ENCODE measurements at places on chromosomes 12 and 14.

- no peak for DNase-seq
These were observed 2.1 kb downstream of the SLC39A2 start for GRCh38 chr14:21001218-21001617.

DNA sequence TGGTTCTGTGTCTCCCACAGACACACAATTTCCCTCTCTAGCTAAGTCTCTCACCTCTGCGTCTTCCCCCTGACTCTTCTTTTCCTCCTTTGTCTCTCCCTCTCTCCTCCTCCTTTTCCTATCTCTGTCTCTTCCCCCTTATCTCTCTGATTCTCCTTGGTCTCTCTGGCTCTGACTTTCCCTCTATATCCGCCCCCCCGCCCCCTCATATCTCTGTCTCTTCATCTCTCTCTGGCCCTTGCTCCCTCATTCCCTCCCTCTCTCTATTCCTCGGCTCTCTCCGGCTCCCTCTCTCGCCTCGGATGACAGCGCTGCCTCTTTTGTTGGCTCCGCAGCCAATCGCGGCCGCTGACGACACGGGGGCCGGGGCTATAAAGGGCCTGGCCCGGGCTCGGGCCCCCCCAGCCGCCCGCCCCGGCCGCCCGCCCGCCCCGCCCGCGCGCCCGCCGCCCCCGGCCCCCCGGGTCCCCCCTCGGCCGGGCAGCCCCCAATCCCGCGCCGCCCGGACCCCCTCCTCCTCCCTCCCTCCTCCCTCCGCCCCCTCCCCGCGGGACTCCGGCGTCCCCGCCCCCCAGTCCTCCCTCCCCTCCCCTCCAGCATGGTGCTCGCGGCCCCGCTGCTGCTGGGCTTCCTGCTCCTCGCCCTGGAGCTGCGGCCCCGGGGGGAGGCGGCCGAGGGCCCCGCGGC, at the start of gene GDF11:
Gene GDF11, plus strand, starts transcription at position 404 of the 687 bp plus-strand sequence. Its CDS starts 195 bp downstream, at position 599.
- peak; percentile 91 for DNase-seq

DNA sequence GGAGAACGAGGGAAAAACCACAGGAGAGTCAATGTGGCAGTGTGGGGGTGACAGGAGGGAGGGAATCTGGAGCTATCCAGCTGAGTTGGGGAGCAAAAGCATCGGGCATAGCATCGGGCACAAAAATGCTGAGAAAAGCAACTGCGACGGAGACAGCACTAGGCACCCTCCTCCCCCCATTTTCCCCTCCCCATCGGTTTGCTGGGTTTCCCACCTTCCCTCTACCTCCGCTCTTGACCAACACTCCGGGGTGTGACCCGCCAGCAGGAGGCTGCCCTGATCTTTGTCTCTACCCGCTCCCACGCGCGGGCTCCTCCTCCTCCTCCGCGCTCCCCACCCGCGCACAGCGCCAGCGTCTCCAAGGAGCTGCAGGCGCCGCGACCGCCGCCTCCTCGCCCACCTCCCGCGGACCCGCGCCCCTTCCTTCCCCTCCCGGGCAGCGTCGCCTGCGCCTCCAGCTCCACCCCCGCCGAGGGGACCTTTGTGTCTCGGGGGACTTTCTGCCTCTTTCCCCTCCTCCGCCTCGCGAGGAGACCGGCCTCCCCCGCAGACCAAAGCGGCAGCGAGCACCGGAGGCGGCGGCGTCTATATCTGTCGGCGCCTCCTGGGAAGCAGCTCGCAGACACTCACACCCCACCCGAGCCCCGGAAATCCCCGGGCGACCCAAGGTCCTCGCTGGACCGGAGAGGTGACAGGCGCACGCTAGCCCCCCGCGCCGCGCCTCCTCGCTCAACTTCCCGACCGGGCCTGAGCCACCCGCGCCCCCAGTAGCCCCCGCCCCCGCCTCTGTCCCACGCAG, 920 bp downstream of the CDK17 start:
- DNase-seq: peak; percentile 85

DNA sequence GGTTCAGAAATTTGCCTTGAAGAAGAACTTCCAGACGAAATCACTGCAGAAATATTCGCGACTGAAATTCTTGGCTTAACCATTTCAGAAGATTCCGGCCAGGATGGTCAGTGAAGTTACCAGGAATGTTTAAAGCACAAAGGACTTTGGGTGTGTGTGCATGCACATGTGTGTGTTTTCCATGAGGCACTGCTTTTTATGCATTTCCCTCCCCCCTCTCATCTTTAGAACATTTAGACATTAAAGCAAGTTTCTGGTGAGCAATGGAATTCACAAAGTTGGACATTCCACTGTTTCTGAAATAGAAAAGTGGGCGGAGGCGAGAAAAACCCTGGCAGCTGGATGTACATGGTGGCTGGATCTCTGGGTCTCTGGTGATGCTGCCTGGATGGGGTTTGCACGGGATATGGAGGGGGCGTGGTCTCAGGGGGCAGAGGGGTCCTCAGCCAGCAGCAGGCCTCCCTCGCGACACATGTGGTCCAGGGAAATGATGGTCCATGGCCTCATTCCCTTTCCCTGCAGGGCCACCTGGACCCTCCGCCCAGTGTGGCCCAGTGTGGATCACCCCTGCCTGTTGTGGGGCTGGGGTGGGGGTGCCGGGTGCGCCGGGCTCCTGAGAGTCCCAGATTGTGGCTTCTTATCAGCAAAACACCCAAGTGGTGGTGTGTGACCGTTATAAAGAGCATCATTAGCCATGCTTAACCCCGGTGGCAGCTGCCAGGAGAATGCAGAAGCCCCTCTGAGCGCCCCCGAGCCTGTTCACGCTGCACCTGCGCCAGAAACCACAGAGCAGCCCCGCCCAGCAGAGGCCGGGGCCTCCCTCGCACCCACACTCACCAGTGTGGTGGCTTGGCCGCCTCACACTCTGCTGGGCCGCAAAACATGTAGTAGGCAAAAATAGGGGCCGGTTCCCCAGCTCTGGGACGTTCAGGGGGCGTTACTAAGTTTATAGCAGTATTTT, 17.8 kb upstream of the BCL7A start:
- DNase-seq: peak; percentile 44

DNA sequence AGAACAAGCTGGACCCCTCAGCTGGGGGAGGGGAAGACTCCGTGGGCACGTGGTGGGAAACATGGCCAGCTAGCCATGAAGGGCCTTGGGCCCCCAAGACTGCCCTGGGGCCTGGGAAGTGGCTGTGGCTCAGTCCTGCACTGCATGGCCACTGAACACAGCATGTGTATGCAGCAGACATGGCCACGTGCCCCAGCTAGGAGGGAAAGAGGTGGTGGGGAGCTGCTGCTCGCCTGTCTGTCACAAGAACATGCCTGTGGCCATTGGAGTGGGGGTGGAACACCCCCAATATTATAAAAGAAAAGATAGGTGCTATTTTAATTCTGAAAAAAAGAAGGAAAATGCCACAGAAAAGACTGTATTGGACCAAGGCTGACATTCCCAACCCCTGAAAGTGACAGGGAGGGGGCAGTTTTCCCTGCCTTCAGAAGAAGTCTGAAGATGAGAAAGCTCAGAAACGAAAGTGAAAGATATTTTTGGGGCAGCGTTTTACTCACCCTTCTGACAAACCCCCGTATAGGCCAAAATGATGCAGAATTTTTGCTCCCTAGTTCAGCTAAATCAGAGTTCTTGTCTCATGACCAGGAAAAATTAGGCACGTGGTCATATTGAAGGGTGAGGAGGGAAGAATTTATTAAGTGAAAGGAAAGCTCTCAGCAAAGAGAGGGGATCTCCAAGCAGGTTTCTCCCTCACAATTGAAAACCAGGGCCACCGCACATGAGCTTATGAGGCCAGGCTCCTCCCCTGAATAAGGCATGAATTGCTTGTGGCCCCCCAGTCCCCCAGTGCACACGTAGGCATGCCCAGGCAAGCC, 35.2 kb upstream of the PCNX1 start:
- peak; percentile 37 for DNase-seq

DNA sequence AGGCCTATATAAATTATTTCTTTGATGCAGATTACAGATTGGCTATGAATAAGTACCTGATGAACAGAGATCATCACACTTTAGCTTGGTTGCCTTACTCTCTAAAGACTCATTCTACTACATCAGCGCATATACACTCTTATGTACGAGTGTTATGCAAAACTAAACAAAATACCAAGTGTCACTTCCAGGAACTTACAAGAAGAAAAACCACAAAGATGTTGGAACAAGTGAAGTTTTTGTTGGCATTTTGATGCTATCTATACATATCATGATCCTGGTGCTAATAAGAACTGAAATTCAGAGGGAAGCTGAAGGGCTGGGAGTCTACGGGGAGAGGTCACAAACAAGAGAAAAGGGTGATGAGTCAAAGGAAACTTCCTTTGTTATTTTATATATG, 47.9 kb upstream of the CERS5 start:
- DNase-seq: no peak

DNA sequence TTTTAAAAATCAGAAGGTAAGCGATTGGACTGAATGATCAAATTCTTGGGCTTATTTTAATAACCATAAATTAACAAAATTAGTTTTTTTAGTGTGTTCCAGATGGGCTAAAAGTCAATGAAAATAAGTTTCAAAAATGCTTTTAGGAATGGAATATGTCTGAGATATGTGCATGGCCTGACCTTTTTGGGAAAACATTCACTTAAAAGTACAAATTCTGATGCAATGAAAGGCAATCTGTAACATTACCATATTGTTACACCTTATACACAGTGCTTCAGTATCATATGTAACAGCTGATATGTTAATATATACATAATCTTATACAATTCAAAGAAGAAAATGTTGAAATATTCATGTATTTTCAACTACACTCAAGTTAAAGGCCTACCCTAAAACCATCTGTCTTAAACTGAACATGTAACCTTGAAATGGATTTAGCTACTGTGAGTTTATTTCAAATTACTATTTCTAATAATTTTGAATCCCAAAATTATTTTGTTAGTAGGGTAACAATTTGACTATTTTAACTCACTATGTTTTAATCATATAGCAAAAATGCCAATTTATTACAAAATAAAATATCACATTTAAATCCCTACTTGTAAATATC, 84.8 kb downstream of the EEA1 start:
- peak; percentile 75 for DNase-seq

DNA sequence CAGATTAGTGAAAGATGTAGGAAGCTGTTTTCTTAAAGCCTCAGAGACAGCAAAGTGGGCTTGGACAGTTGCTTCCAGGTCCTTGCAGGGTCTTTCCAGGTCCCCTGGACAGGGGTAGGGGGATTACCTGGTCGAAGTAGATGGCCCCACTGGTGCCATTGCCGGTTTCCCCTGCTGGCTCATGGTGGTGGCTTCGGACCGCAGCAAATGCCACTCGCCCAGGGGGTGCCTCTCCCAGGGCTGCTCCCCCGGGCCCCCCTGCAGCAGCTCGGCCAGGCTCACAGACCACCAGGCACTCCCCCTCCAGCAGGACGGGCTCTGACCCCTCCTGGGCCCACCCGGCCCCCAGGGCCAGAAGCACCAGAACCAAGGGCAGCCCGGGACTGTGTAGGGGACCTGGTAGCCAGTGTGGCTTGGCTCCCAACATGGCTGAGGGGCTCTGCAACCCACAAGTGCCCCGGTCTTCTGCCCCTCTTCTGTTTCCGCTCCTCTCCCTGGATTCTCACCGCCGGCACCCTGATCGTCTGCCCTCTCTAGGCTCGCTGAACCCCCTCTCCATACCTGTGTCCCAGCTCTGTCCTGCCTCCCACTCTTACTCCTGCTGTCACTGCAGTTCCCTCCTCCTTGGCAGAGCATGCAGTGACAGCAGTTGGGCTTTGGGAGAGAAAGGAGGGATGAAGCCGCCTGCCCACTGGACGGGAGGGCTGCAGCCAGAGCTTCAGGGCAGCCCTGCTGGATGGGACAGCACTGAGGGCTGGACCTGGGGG, 657 bp downstream of the CBLN3 start:
- no peak for DNase-seq

DNA sequence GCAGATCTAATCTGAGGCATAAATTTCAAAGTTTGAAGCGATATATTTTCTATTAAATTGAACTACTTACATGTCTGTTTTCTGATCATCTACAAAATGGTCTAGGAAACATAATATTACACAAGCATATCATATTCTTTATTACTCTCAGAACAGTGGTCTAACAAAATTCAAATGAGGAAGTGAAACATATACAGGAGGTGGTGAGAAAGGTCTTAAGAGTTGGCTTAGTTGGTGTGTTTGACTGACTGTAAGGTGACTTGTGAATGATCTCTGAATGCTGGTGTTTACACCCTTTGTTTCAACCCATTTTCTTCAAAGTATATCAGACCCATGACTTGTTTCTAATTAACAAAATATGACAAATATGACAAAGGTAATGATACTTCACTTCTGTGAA, 1156.8 kb downstream of the SLC16A7 start:
- DNase-seq: peak; percentile 44

DNA sequence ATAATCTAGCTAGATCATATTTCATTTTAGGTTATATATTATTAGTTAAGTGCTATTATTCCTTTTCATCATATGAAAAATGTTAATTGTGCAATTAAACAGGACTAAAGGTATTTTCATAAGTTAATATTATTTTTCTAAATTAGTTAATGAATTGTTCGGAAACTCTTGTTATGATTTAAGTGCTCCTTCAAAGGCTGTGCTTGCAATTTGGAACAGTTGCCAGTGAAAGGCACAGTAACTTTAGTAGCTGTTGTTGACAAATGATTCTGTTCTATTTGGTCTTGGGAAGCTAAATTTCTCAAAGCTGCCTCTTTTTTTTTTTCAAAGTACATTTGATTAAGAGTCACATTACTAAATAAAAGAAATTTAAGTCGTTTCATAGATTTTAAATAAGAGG, 40.7 kb downstream of the PTPRQ start:
- no peak for DNase-seq

GRCh38 chr12:29133181-29133580, 15.9 kb upstream of the FAR2 start:
- DNase-seq: no peak

DNA sequence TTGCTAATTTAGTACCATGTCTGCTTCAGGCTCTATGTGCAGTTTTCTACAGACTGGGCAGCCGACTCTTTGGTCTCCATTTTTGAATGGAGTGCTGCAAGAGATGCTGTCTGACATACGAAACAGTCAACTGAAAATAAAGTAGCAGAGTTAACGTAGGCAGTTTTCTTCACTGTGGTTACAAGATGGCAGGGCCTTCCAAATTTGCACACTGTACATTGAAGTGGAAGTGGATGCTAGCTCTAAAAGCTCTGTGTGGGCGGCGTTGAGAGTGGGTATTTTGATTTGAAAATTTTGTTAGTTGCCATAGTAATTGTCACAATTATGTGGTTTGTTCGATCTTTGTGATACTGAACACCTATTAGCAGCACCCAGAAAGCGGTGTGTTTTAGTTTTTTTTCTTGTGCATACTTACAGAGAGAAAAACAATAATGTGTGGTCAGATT, 154.9 kb upstream of the ATP2B1 start:
- DNase-seq: no peak

DNA sequence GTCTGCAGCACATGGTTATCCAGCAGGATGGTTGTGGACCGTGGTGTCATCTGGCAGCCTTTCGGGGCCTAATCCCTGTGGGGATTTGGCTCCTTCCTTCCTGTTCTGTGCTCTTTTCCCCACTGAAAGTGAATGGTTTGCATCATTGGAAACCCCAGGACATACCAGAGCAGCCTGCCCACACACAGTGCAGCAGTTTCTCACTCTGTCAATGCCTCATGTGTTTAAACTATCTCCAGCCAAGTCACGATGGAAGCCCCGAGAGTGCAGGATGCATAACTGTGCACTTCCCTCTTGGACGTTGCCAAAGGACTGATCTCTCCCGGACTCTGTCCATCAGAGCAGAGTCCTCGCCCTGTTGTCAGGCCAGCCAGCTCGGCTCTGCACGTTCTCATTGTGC, 29.0 kb upstream of the AMN start:
- DNase-seq: no peak

GRCh38 chr14:92734618-92735017, 13.8 kb downstream of the LGMN start:
- DNase-seq: peak; percentile 60

All from OCI-M1 (cell line).